ENCODE measurements at places on chromosomes 12 and 14. TPM values are rescaled to one million over a fixed set of nuclear protein-coding genes. Genes with fewer than 3 reads are reported as not detected.

Gene CACNA1C
- total RNA-seq: 11.0 TPM

GRCh38 chr12:82609234-82609914 is 77.3 kb upstream of the TMTC2 start:
- DNase-seq: no peak

DNA sequence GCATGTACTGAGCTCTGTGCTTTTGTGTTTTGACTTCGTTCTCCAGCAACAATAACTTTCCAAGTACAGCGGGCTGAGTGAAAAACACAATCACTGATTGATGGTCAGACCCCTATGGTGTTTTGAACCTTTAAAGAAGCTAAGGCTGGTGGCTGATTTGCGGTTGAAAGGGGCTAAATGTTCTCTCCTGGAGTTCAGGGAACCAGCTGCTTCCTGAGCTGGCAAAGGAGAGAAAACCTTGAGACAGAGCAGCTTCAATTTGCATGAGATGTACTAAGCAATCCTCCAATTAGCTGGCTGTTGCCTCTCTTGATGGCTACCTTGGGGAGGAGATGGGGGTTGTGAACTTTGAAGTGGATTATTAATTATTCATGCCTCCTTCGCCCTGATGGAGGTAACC is 546.7 kb upstream of the SEL1L start:
- no peak for DNase-seq

GRCh38 chr12:78402366-78403134 is 462.0 kb upstream of the SYT1 start:
- DNase-seq: no peak

- DNase-seq: peak; percentile 95
These were observed 5.9 kb downstream of the DGLUCY start for GRCh38 chr14:91119556-91120311.

Gene CELA1
- not detected for total RNA-seq

- no peak for DNase-seq
These were observed 53.9 kb downstream of the TMX1 start for GRCh38 chr14:51293912-51294389.

Gene GNPNAT1
- total RNA-seq: 44.9 TPM

Gene RERG
- total RNA-seq: not detected

Gene VDR
- total RNA-seq: 89.5 TPM

DNA sequence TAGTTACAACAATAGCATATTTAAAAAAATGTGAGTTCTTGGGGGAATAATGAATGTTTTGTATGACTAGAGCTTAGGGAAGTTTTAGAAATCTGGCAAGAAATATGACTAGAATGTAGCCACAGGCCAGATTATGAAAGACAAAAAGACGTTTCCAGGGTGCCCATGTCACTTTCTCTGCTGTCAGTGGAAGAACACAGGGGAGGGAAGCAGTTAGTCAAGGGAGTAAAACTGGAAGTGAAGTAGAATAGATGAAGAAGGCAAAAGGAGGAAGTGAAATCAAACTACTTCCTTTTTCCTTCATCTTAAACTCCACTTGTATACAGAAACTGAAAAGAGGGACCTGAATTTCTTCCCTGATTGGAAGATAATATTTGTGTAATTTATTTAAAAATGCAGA is 81.2 kb upstream of the ATP2B1 start:
- no peak for DNase-seq

Gene MLXIP
- 41.8 TPM for total RNA-seq

Gene TRHDE
- 5.2 TPM for total RNA-seq

DNA sequence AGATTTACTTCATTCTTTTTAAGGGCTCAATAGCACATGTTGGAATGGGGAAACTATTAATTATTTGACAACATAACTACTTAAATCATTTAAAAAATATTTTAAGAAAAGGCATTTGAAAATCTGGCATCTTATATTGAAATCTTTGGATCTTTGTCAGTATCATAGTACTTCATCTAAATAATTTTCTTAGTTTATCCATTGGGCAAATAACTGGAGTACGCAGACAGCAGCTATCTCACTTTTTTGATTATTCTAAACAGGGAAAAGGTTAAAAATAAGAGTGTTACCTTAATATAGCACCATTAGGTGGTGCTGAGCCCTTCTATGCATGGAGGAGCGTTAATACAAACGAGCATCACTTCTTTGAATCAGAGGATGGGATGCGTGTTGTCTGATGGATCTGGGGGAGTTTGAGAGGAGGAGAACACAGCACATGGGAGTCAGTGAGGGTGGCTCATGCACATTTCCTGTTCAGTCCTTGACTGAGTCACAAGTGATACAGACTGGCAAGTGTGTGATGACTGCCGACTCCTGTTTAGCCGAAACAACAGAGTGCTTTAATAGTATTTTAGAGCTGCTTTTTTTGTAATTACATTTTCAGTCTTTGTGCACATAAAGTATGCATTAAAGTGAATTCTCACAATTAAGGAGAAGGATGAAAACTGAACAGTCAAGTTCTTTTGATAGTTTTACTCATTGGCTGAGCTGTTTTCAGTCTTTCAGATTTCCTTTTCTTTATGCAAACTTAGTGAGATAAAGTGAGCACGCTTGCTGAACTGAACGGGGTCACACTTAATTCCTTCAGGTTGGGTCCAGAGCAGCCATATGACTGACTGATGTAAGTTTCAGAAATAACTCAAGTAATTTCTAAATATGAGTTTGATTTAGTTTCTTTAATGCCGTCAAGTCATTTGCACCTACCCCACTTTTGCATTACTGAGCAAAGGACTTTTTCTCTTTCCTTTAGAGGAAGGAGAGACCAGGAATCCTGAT is 92.7 kb downstream of the DIP2B start:
- DNase-seq: peak; percentile 83

DNA sequence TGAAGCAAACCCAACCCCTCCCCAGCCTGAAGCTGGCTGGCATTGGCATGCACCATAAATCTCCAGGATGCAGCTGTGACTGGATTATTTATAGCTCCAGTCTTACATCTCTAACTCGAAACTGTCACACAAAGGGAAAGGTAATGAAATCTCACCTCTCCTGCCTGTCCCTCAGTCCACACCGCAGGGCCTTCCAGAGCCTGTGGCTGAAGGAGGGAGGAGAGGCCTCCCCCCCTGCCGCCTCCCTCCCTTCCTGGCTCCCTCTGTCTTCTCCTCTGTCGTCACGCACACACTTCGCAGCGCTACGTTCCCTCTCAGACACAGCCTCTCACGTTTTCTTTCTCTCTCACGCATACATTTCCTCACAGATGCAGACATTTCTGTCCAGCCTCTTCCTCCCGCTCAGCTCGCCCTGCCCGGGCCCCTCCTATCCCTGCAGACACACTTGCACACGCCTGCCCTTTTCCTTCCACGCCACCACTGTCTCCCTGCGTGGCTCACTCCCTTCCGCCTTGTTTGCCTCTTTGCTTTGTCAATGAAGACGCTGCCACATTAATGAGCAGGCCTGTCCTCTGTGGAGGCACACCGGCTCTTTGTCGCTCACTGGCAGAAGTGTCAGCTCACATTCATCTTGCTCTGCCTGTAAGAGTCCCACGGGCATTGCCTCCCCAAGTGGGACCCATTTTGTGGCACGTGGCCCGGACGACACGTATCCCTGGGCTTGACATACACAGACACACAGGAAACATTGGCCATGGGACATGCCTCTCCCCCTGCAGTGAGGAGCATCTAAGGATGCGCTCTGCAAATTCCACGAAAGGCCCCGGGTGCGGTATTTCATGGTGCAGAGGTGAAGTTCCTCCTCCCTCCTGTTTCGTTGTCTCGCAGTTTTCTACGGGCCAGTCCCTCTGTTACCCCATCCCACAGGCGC is 27.9 kb downstream of the IRF2BPL start:
- DNase-seq: no peak

Gene TIMELESS
- 4.5 TPM for total RNA-seq

Gene MYO1H
- total RNA-seq: not detected

Data from mammary epithelial cell (primary cell).